Stimulated activated CD4-positive, alpha-beta T cell treated with anti-CD3 and anti-CD28 coated beads, Interleukin-2, amount 100 ng/mL, for 4 hours (primary cell): ENCODE measurements at places on chromosomes 11 and 22.
A peak's percentile ranks its signal among the peaks of the same experiment; 100 is the strongest.

GRCh38 chr22:20253161-20253560 lies 15.0 kb downstream of the RTN4R start:
- no peak for DNase-seq

- no peak for DNase-seq
Observed at GRCh38 chr22:25627271-25627852, 62.9 kb downstream of the GRK3 start.

DNA sequence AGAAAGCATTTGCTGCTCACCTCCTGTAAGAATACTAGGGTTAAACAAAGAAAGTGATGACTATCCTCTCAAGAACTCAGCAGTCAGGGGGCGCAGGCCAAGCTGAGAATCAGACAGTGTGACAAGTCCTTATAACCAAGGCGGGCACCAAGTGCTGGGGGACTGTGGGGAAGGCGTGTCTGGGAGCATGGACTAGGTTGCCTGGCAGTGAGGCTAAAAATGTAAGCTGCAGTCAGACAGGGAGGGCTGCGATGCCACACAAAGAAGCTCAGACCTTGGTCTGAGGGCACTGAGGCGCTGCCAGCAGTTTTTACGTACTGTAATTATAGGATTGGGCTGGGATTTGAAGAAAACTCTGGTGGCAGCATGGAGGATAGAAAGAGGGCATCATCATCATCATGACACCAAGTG lies 73.7 kb downstream of the FLI1 start:
- no peak for DNase-seq

DNA sequence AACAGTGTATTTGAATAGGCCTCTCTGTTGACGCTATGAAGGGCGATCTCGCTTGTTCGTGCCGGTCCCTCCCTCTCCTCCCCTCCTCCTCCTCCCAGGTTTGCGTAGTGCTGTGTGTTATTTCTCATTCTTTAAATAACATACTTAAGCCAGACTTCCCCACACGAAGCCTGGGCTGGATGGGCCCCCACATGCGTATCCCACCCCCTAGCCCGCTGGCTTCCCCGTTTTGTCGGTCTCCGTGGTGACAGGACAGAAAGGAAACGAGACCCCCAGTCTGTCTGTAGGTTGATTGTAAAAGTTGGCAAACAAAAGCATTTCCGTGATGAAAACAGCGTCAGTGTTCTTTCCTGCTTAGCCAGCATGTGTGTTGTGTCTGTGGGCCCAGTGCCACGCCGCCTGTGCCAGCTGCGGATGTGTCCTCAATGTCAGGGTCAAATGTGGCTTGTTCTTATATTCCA lies 27.3 kb downstream of the FAM118A start:
- DNase-seq: no peak

- DNase-seq: no peak
Observed at GRCh38 chr11:99068832-99069231, 48.1 kb downstream of the CNTN5 start.

GRCh38 chr11:100827934-100828661 lies 141.0 kb downstream of the ARHGAP42 start:
- no peak for DNase-seq

DNA sequence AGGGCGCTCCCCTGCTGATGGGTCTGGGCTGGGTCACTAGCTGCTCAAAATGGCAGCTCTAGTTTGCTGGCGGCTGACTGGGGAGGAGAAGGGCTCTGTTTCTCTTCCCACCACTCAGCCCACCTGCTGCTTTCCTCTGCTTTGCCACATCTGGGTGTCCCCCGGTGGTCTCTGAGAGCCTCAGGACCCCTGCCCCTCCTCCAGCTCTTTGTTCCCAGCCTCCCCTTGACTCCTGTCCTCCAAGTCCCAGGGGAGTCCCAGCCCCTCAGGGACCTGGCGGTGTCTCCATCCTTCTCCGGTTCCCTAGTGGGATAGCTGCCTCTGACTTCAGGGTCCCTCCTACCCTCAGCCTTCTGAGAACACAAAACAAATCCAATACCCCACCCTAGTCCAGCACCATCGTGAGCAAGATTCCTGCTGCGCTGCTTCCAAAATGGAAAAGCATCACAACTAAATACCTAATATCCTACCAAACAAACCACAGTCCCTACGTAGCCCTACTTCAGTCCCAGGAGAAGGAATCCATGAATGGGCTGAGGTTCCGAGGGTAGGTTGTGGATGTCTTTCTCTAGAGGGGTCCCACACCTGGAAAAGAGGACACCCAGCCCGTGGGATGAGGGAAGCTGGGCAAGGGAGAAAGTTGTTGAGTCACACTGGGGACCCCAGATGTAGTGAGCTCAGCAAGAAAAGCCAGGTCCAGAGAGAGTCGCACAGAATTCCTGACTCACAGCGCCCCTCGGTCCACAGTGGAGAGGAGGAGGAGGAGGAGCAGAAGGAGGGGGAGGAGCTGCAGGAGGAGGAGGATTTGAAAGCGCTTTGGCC lies 45.0 kb upstream of the NNMT start:
- no peak for DNase-seq

DNA sequence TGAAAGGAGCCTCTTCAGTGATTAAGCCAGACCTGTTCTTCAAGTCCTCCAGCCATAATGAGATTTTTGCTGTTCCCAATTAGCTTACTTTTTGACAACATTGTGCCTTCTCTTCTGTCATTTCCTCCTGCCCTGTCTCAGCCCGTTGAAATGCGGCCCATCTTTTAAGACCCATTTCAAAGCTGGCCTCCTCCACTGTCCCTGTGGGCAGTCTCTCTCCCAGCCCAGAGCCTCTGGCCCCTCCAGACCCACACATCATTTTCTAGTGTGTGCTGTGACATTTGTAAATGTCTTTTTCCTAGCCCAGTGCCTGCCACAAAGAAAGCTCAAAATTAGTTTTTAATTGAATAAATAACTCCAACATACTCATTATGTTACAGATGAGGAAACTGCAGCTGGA lies 70.9 kb downstream of the BUD13 start:
- no peak for DNase-seq

GRCh38 chr11:57479021-57479663 lies 18.8 kb downstream of the RTN4RL2 start:
- DNase-seq: no peak

- no peak for DNase-seq
Observed at GRCh38 chr11:575313-575995, 816 bp upstream of the PHRF1 start.

DNA sequence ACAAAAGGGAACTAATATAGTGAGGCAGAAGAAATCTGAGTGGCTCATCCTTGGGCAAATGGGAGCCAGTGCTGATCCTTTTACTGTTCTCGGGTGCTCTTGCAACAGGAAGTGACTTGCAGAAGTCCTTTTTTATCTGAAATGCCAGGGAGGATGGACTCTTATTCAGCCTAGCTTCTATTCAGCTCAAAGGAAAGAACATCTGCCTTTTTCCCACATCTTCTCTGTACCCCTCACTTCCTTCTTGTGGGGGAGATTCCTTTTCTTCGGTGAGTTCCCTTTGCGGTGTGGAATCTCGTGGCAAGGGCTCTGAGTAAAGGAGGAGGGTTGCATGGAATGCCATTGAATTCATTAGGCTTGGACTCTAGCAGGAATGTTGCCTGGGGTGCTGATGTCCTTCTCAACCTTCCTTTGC lies 76.2 kb downstream of the ZBTB16 start:
- no peak for DNase-seq

- no peak for DNase-seq
Observed at GRCh38 chr11:73124800-73125199, 17.3 kb downstream of the FCHSD2 start.

- no peak for DNase-seq
Observed at GRCh38 chr11:124176925-124177715, 6.0 kb upstream of the OR10D3 start.

- DNase-seq: no peak
Observed at GRCh38 chr22:43435851-43436811, 24.3 kb downstream of the MPPED1 start.

GRCh38 chr11:22554221-22554620 lies 71.4 kb downstream of the FANCF start:
- no peak for DNase-seq

DNA sequence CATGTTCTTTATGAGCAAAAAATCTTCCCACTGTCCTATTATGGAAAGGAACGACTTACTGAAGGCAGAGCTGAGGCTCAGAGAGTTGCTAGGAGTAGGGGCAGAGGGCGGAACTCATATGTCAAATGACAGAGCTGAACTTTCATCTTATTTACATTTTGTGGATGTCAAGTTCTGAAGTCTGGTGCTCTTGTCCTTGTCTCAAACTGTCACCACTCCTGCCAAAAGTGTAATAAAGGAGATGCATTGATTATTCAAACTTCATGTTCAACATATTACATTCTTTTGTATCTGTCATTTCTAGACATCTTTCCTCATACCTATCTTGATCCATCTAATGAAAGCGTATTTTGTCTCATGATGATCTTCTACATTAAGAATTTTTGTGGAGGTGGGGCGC lies 57.1 kb upstream of the C11orf87 start:
- DNase-seq: no peak

- DNase-seq: no peak
Observed at GRCh38 chr11:73322382-73323306, 14.6 kb downstream of the ARHGEF17 start.

GRCh38 chr22:23241562-23242472 lies 61.5 kb downstream of the BCR start:
- DNase-seq: no peak

DNA sequence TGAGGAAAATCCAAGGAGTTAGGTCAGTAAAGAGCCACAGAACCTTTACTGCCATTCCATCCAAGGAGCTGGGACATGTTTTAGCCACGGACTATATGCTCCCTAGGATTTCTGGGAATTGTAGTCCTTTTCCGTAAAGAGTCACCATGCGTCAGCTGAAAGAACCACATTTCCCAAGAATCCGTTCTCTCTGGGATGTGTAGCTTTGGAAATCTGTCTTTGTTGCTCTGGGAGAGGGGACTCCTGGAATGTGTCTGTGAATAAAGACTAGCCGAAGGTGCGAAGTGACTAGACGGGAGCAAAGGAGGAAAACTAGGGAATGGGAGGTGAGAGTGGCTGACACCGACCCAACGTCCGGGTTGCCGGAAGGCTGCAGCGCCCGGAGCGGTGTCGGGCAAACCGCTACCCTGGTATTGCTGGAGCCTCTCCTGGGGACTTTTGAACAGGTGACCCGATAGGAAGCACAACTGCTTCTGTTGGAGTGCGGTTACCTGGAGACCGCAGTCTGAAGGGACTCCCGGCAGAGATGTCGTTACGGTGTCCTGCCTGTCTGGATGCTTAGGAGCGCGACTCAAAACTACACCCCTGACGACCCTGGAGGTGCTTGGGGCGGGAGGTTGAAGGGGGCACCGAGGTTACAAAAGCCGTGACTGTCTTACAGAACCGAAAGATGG lies at the start of gene IFTAP:
Gene IFTAP (plus strand): TSS at position 187 of the 674 bp plus-strand sequence. CDS start 15,602 bp downstream, outside the sequence.
- no peak for DNase-seq

DNA sequence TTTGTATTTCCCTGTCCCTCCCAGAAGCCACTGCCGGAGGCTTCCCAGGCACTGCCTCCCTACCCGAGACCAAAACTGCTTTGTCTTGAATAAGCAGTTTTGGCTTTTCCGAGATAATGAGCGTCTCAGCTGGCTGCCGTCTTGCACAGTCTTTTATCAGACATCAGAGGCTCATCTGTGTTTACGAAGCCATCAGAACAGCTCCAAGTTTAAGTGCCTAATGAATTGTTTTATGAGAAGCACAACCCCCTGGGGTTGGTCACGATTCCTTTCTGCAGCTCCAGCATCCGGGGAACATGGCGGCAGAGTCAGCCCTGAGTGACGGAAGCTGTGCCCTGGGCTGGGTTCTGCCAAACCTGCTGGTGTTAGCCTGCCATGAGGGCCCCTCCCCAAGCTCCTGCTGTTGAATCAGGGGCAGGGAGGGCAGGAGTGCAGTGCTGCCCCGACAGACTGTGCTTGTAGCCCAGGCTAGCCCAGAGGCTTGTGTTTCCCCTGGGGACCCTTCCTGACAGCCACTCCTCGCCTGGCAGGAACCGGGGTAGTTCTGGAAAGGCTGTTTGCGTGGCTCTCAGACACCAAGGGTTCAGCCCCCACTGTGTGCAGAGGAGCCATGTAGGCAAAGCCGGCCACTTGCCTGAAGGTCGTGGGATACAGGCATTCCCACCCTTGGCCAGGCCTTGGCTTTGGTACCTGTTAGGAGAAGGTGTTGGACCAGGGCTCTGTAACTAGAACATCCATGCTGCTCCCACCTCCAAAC lies 96.1 kb downstream of the MORC2 start:
- no peak for DNase-seq

GRCh38 chr22:25495285-25495684 lies 69.2 kb upstream of the GRK3 start:
- no peak for DNase-seq

GRCh38 chr11:99327527-99327926 lies 306.8 kb downstream of the CNTN5 start:
- no peak for DNase-seq

DNA sequence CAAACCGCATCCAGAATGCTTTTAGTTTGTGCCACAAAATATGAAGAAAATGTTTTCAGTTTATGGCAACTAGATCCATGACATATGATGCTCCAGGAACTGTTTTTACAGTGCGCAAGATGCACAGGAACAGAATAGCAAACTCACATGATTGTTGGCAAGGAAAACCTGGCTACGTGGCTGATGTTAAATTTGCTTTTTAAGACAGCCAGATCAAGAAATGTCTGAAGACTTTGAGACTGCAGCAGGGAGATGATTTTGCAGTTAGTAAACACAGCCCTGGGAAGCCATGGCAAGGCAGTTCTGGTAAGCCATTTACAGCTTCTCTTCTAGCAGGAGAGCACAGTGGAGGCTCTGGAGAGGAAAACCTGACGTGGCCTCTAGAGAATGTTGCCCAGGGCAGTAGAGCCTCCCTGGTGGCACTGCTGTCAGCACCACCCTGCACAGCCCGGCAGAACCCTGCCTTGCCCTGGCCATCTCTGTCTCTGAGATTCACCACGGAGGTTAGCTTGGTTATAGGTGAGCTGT lies 69.8 kb upstream of the TNRC6B start:
- peak; percentile 10 for DNase-seq

- DNase-seq: no peak
Observed at GRCh38 chr11:113392236-113392921, 4.8 kb downstream of the ANKK1 start.

- DNase-seq: no peak
Observed at GRCh38 chr11:72758304-72758689, 6.1 kb upstream of the ARAP1 start.

GRCh38 chr22:47449508-47450270 lies 687.2 kb downstream of the TBC1D22A start:
- DNase-seq: no peak

- no peak for DNase-seq
Observed at GRCh38 chr11:28209906-28210305, 101.7 kb downstream of the METTL15 start.

DNA sequence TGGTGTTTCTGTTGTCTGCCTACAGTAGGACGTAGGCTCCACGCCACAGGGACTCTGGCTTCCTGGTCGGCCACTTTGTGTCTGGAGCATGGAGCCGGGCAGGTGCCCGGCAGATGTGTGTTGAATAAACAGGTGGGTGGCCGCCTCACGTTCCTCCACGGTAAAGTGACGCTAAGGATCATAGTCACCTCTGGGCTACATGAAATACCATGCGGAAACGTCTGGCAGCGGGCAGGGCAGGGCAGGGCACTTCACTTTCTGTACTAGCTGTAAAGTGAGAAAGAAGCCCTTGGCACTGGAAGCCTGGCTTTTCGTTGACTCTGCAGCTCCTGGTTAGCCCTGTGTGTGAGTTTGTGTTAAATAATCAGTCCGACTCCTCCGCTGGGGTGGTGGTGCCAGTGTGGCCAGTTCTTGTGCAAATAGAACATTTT lies 52.4 kb downstream of the MCM5 start:
- no peak for DNase-seq
